ENCODE measurements at places on chromosomes 2 and 18.

DNA sequence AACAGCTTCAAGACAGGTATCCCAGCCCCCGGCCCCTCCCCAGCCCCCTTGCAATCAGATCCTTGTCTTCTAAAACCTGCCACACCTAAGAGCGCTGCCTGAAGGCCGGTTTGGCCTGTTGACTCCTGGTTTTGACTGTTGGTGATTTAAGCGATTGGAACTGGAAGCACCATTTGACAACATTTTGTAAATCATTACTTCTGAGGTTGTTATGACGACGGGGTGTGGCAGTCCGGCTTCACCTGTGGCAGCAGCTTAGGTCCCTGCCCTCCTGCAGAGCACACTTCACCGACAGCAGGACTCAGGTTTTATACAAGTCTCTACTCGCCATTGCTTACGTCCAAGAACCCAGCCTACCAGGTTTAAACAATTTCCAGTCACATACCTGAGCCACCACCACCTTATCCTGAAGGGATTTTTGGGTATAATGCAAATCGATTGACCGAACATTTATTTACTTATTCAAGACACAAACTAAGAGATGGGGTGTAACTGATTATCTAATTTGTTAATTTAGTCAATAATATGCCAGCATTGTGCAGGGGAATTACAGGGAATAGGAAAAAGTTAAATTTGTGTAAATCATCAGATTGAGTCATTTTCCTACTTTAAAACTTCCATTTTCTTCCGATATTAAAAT, 707 bp upstream of the DGUOK start:
- no peak for DNase-seq

DNA sequence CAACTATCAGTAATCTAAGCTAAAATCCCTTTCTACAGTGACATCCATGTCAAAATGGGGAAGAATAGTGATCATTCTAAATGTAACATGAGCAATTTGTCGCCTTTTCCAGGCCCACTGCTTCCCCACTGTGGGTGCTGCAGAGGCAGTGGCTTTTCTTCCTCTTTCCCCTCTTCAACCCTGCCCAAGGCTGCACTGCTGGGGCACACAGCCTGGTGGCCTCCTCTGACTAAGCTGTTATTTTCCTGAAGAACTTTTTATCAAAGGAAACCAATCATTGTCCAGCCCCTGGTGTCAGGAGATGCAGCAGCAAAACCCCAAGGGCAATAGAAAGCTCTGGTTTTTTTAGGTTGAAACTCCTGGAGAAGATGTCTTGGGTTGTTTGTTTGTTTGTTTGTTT, 117.6 kb upstream of the KLF7 start:
- no peak for DNase-seq

GRCh38 chr18:24702001-24702515, 241.6 kb downstream of the HRH4 start:
- DNase-seq, result no peak

DNA sequence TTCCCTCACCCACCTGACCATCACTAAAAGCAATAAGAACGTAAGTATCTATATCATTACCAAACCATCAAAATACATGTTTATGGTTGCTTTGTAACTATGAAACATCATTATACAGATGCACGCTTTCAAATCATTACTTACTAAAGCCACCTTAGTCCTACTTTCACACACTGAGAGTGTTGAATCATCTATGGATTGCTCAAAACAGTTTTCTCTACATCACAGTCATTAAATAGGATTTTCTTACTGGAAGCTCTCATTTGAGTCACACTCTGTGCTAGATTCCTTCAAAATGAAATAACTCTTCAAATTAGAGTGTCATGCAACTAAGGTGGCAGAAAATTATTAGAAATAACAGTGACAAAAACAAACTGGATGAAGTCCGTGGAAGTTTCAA, 878.4 kb downstream of the CPS1 start:
- DNase-seq, result no peak

DNA sequence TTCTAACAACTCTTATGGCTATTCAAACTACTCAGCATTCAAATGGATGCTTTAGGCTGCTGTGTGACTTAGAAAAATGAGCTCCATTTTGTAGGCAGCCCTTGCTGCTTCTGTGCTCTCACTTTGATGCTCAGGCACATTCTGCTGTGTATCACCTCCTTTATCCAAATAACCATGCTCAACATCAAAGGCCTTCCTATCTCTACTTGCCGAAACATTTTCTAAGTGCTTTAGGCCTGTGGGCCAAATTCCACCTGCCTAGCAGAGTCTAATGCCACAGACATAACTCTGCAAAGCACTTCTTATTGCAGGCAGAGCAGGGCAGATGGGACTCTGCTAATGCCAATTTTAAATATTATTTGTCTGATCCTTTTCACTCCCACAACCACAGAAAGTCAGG, 397.4 kb downstream of the RND3 start:
- DNase-seq, result no peak
